ENCODE measurements at places on chromosomes 2 and 18. TPM values are rescaled to one million over a fixed set of nuclear protein-coding genes. Genes with fewer than 3 reads are reported as not detected.

GRCh38 chr2:207334624-207335371 is 169.1 kb upstream of the KLF7 start:
- no peaks in the 10 kb centered on the region for H3K36me3 ChIP-seq
- peak overlapping the region; percentile 68 for H3K4me3 ChIP-seq
- H3K4me1 ChIP-seq: peaks cover 79% of the 10 kb centered on the region
- peak; percentile 45 for DNase-seq

DNA sequence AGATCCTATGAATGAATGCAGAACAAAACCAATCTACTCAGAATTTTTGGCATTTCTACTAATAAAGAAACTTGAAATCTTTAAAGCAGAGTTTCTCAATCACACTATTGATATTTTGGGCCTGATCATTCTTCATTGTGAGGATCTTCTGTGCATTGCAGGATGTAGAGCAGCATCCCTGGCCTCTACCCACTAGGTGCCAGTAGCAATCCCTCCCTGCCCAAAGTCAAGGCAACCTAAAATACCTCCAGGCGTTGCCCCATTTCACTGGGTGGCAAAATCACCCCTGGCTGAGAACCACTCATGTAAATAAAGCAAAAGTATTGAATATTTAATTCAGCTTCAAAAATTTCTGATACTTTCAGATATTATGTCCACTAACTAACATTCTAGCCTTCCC is 213.0 kb downstream of the SP3 start:
- H3K27ac ChIP-seq: no peak overlapping the region
- no peaks in the 10 kb centered on the region for H3K4me1 ChIP-seq
- peaks cover 11% of the 10 kb centered on the region for H3K27me3 ChIP-seq
- no peaks in the 10 kb centered on the region for H3K36me3 ChIP-seq
- DNase-seq: no peak

- H3K27ac ChIP-seq: no peak overlapping the region
- H3K4me3 ChIP-seq: no peak overlapping the region
- no peaks in the 10 kb centered on the region for H3K4me1 ChIP-seq
- peaks cover 10% of the 10 kb centered on the region for H3K27me3 ChIP-seq
- H3K36me3 ChIP-seq: no peaks in the 10 kb centered on the region
Observed at GRCh38 chr2:70369082-70369481, 67.2 kb upstream of the FAM136A start.

MYO1B gene
- total RNA-seq: 2.1 TPM

TCF23 gene
- not detected for total RNA-seq
